Endothelial cell of umbilical vein (primary cell): ENCODE measurements at places on chromosomes 16 and 17. TPM values are rescaled to one million over a fixed set of nuclear protein-coding genes. Genes with fewer than 3 reads are reported as not detected.

- peak; percentile 83 for DNase-seq
Observed at GRCh38 chr16:72203401-72203800, 31.4 kb upstream of the PMFBP1 start.

- no peak for DNase-seq
Observed at GRCh38 chr17:36929851-36930582, 7.3 kb upstream of the LHX1 start.

- no peak for DNase-seq
Observed at GRCh38 chr17:48393283-48393682, 36.7 kb downstream of the SKAP1 start.

- DNase-seq: peak; percentile 60
Observed at GRCh38 chr16:76970087-76970744, 220.8 kb upstream of the MON1B start.

GRCh38 chr16:54437921-54438320 lies 151.3 kb upstream of the IRX3 start:
- DNase-seq: no peak

DNA sequence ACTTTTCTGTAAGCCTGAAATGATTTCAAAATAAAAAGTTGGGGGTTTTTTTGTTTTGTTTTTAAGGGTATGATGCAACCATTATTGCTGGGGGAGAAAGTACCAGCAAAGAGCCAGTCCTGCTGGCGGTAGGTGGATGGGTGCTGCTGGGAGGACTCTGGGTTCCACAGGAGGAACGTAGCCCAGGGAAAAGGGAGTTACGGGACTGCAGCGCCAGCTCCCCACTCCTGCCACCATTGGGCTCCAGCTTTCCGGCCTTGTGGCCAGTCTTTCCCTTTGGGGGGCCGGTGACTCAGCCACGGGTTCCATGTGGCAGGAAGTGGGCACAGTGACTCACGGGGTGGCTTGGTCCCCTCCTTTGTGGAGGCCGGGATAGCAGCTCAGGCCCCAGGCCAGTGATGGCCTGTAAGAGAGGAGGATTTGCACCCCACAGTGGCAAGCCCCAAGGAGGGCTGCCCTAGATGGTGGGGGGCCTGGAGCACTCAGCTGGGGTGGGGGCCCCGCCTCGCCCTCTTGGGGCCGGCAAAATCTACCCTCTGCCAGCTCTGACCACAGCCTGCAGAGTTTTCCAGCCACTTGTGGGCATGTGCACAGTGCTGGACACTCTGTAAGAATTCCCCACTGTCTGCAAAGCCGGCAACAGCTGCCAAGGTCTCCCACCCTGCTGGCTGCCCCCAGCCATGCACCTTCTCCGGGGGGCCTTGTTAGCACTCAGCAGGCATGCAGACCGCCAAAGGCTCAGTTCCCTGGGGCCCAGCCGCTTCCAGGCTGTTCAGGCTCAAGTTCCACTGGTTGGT lies 30.4 kb downstream of the SOCS3 start:
- no peak for DNase-seq

GRCh38 chr16:67964477-67965131 lies 3.8 kb downstream of the SLC12A4 start:
- no peak for DNase-seq

GRCh38 chr17:81338274-81339190 lies 43.4 kb upstream of the SLC38A10 start:
- no peak for DNase-seq

DNA sequence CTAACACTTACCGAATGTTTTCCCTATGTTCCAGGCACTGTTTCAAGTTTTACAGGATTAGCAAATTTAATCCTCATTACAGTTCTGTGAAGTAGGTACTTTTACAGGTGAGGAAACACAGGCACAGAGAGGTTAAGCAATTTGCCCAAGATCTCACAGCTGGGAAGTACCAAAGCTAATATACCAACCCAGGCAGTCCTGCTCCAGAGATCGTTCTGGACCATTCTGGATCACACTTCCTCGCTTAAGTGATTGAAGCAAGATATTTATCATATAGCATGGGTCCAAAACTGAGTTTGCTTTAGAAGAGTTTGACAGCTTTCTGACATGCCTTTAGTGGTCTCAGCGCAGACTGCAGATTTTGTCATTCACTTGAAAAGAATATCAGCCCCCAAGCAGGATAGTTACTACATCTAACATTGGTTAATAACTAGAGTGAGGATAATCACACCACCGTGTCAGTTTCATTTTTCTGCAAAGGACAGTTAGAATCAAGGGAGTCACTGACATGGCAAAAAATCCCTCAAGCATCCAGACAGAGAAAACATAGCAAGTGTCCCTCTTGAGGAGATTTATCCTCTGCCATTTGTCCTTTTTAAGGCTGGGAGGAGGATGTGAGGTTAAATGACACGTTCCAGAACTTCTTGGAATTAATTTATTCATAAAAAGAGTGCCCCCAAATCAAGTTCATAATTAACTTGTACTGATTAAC lies 5.1 kb downstream of the HS3ST3B1 start:
- DNase-seq: no peak

DNA sequence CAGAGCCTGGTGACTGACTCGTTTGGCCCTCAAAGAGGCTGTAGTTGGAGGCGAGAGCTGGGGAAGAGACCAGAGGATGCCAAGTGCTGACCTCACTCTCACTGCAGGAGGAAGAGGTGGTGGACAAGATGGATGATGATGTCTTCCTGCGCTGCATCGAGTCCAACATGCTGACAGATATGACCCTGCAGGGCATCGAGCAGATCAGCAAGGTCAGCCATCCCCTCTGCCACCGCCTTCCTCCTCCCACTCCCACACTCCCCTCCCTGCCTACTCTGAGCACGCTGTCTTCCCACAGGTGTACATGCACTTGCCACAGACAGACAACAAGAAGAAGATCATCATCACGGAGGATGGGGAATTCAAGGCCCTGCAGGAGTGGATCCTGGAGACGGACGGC lies 26.9 kb downstream of the POLR2A start:
- no peak for DNase-seq

DNA sequence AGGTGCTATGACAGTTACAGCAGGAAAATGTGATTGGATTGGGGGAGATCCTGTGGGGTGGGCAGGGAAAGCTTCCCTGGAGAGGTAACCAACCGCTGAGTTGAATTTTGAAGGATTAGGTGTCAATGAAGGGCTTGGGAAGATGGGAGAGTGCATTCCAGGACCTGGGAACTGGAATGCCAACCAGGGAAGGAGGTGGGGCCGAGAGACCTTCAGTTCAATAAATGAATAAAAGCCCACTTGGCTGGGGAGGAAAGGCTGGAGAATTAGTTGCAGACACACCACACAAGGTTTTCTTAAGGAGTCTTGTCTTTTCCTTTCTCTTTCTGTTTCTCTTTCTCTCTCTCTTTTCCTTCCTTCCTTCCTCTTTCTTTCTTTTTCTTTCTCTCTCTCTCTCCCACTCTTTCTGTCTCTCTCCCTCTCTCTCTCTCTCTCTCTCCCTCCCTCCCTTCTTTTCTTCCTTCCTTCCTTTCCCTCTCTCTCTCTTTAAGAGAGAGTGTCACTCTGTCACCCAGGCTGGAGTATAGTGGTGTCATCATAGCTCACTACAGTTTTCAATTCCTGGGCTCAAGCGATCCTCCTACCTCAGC lies 3.3 kb downstream of the USP43 start:
- no peak for DNase-seq

DNA sequence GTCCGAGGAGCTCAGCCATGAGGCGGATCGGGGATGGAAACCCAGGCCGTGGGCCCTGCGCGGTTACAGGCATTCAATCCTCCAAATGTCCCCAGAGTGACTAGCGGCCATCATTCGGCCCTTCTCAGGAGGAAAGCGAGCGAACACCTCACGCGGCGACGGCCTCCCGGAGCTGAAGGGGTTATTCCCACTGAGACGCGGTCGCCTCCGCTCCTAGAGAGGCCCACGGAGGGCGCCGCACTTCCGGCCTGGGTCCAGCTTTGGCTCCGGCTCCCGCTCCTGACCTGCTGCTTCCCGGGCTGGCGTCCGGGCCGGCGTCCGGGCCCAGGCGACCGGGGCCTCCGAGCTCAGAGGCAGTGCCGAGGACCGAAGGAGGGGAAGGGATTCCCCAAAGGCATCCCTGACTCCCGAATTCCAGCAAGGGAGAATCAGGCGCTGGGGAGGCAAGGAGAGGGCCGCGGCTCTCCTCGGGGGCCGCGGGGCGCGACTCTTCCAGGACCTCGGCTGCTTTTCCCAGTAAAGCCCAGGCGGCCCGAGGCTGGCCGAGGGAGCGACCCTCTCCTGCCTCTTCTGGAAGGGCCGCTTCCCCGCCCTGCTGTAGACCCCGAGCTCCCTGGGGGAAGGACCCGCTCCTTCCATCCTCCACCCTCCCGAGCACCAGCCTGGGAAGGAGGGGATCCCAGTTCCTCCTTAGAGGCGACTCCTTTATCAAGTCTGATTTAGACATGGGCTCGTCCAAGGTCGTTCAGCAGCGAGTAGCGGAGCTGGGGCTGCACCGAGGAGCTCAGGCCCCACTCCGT lies 18.6 kb upstream of the ZNF629 start:
- peak; percentile 74 for DNase-seq

Gene WNT3
- total RNA-seq: 2.0 and 2.1 TPM in 2 replicates

Gene RGS11
- total RNA-seq: 3.0 and 5.5 TPM in 2 replicates

Gene ACSM5
- not detected in 2 replicates for total RNA-seq
